CD4-positive, alpha-beta T cell treated with Interleukin-15 for 4 hours (primary cell): ENCODE measurements at places on chromosomes 1 and 21.

GRCh38 chr21:17279663-17280062, 233.2 kb upstream of the CXADR start:
- no peak for DNase-seq

- DNase-seq, result no peak
Measured at GRCh38 chr1:145751491-145752037, 32.3 kb downstream of the CD160 start.

GRCh38 chr1:8247811-8248436, 70.0 kb upstream of the SLC45A1 start:
- DNase-seq, result no peak

GRCh38 chr1:64516301-64516700, 46.4 kb downstream of the CACHD1 start:
- DNase-seq, result no peak

GRCh38 chr1:59272507-59272906, 24.4 kb upstream of the FGGY start:
- no peak for DNase-seq

GRCh38 chr1:173529106-173529505, 52.0 kb downstream of the PRDX6 start:
- DNase-seq, result no peak
